ENCODE measurements at places on chromosomes 6 and 20.
A peak's percentile ranks its signal among the peaks of the same experiment; 100 is the strongest.

- DNase-seq, result no peak
Measured at GRCh38 chr20:22861990-22862389, 173.1 kb upstream of the SSTR4 start.

GRCh38 chr6:79544299-79544927 is 7.2 kb upstream of the LCA5 start:
- no peak for DNase-seq

DNA sequence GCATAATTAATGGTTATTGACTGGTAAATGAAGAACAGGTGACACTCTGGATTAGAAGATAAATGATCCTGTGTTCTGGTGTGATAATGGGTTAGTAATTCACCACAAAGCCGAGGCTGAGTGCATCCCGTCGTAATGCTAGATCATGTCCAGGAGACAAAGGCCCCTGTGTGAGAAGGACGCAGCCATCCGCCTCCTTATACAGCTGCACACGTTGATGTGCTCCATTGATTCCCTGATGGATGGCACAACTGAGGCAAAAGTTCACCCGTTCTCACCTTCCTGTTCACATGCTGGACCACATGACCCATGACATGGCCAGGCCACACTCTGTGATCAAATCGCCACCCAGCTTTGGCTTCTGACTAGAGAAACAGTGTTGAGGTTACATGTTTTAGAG is 136.1 kb downstream of the FOXC1 start:
- peak; percentile 58 for DNase-seq

GRCh38 chr20:34546751-34547181 is 11.8 kb upstream of the MAP1LC3A start:
- DNase-seq, result no peak

- no peak for DNase-seq
Measured at GRCh38 chr20:41830702-41831101, 212.5 kb upstream of the CHD6 start.

- no peak for DNase-seq
Measured at GRCh38 chr6:148021699-148022098, 320.9 kb upstream of the SASH1 start.

DNA sequence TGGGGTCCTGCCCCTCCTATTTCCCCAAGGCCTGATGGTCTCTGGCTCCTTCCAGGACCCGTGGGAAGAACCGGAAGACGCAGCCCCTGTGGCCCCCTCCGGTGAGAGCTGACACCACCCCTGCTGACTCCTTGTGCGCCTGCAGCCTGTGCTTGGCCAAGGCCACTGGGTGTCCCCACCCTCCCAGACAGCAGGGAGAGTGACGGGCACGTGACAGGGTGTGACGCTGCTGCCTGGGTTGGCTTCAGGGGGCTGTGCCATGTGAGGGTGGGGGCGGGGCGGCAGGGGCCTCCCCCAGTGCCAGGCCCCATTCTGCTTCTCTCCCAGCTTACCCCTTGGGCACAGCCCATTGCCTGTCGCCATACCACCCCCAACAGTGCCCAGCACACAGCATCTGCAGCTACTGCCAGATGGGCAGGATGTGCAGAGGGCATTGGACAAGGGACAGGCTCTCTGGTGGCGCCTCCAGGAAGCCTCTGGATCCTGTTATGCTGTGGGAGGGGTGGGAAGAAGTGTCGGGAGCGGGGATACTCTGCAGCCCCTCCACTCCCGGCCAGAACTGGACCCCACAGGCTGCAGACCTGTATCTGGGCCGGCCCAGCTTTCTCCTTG is 2.9 kb downstream of the BIRC7 start:
- no peak for DNase-seq

- no peak for DNase-seq
Measured at GRCh38 chr6:7100072-7100752, 7.5 kb upstream of the RREB1 start.

DNA sequence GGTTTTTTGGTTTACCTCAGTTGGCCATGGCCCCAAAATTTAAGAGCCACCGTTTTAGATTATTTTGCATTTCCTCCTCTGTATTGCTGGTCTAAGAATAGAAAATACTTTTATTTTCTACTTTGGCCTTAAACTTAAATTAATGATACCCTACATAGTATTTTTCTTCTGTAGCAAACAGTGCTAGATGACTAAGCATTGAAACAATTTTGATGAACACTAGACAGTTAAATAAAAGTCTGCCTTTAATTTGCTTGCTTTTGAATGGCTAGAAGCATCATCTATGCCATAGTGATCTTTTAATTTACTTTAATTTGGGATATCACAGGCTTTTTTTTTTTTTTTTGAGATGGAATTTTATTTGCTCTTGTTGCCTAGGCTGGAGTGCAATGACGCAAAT is 106.4 kb downstream of the CD109 start:
- DNase-seq, result no peak

- no peak for DNase-seq
Measured at GRCh38 chr20:61340157-61340556, 88.1 kb downstream of the CDH4 start.

GRCh38 chr6:71420693-71421328 is 132.2 kb downstream of the OGFRL1 start:
- peak; percentile 96 for DNase-seq

DNA sequence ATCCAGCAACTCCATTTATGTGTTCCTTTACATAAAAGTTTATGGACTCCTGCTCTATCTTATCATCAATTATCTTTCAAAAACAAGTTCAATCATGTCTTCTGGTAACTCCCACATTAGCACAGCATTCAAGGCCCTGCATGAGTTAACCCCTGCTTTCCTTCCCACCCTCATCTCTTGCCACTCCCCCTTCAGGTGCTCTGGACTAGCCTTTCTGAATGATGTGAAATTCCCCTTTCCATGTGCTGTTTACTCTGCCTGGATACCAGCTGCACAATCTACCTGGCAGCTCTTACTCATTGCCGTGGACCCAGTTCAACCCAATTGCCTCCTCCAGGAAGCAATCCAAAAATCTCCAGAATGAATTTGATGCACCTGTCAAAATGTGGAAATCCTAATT is 11.9 kb downstream of the ADGRF4 start:
- DNase-seq, result no peak

DNA sequence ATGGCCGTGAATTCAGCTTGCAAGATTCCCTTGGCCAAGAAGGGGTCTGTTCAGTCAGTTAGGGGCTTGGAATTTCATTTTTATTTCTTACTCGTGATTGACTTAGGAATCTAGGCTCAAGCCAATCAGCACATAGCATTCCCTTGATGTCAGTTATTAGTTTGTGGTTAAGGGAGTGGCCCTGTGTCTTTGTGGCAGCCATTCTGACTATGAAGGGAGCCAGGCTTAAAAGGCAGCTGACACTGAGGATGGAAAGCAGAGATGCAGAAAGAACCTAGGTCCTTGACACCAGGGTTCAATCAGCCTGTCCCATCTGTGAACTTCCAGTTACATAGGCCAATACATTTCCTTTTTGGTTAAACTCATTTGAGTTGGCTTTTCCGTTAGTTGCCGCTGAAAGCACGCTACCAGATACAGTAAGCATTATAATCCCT is 48.1 kb downstream of the MCUR1 start:
- no peak for DNase-seq

GRCh38 chr6:159521962-159522361 is 171.1 kb downstream of the SOD2 start:
- no peak for DNase-seq

DNA sequence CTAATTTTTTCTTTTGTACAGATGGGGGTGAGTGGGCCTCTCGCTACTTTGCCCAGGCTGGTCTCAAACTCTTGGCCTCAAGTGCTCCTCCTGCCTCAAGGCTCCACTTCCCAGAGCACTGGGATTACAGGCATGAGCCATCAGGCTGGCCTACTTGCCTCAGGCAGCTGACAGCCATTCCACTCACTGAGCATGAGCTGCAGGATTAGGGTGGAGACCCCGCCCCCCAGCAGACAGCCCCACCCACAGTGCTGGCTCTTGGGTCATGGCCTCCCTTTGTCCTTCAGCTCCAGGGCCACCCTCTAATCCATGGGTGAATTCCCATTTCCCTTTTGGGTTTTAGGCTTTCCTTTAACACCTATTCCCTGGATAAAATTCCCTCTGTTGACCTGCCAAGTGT is 82.1 kb downstream of the BFSP1 start:
- no peak for DNase-seq

GRCh38 chr6:24827162-24827561 is 28.4 kb upstream of the ARMH2 start:
- DNase-seq, result no peak

GRCh38 chr6:90720404-90720803 is 133.5 kb upstream of the MAP3K7 start:
- DNase-seq, result no peak

DNA sequence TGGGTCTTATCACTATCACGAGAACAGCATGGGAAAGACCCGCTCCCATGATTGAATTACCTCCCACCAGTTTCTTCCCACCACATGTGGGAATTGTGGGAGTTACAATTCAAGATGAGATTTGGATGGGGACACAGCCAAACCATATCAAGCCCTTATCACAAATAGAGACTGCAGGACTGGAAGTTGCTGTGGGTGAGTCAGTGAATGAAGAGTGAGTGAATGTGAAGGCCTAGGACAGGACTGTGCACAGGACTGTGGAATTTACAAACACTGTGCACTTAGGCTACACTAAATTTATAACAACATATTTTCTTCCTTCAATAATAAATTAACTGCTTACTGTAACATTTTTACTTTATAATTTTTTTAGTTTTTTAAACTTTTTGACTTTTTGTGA is 30.2 kb upstream of the BCAS1 start:
- DNase-seq, result no peak

DNA sequence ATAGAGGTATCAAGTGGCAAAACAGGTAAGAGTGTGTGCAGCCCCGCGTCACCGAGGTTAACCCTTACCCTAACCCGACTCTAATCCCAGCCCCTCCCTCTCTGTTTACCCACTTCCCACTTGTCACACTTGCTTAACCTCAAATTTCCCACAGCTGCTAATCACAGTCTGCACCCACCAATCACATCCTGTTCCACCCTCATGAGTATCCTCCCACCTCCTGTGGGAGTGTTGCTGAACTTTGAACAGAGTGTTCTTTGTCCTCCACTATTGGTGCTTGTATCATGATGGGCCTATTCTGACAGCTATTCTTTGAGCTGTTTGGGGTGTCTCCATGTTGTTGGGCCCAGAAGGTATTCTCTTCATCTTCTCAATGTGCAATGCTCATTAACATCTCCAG is 487.8 kb downstream of the PTPRT start:
- DNase-seq, result no peak

DNA sequence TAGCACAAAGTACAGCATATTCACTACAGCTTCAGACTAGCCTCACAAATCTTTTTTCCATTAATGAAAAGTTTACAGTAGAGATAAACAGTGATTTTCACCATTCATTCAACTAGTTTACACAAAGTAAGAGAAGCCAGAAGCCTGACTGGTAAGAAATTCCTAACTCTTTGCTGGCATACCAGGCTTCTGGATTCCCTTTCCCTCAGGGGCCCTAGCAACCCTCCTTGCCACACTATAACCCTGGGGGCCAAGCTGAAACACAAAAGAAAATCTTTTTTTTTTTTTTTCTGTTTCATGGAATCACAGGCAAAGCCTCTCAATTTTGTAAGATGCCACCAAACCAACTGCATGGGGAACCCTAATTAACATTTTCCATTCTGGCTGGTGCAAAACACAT is 28.9 kb upstream of the HMGN3 start:
- DNase-seq, result no peak

DNA sequence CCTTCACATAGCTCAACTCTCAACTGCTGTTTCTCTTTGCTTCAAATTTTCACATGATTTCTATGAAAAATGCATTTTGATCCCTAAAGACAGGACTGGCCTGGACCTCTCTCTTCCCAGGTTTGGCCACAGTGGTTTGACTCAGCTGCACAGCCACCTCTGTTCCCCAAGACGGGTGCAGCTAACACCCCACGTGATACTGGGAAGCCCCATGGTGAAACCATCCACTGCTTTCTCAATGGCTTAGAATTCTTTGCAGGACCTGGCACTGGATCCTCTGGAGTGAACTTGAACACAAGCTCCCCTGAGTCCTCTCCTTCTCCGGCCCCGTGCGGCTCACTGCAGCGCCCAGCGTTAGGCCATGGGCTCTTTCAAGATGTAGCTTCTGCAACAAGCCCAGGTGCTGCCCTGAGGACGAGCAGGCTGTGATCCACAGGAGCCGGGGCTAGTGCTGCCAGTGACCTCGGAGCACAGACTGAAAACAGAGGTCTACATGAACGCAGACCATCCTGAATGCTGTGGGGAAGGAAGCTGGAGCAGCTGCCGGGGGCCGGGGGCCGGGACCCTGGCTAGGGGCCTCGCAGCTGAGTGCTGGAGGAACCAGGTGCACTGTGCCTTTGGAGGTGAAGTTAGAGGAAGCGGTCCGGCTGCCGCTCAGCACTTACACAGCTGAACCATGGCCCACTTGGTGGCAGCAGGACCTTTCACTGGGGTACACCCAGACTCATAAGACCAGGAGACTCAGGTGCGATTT is 58.8 kb upstream of the MPC1 start:
- DNase-seq, result no peak

DNA sequence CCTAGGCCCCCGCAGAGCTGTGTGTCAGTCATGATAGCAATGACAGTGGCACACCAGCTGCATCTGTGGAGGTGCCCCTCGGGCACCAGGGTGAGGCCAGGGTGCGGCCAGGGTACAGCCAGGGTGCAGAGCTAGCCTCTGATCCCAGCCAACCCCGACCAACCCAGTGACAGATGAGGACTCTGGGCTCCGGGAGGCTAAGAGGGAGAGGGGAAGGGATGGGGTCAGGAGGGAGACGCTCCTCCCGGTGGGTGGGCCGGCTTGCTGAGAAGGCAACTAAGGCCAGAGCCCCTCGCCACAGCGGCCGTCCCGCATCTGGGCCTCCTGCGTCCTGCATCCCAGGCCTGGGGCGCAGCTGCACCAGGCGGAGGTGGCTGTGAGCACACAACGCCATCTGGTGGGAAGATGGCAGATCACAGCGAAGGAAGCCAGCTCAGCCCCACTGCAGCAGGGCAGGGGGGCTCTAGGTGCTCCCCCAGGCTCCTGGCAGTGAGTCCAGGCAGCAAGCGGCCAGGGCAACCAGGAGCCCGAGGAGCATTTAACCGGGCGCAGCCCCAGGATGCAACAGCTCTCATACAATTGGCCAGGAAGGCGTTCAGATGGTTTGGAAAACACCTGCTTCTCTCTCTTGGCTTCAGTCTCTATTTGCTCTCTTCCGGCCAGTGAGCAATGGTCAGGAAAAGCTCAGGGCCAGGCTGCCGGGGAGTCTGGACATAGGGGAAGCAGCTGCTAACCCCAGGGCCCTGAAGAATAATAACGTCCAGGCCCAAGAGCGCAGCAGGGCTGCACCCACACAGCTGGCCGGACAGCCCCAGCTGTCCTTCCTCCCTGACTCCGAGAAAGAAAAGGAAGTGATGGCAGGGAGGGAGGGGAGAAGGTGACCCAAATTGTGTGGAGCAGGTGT is 169.4 kb downstream of the TAF4 start:
- DNase-seq, result peak; percentile 41

DNA sequence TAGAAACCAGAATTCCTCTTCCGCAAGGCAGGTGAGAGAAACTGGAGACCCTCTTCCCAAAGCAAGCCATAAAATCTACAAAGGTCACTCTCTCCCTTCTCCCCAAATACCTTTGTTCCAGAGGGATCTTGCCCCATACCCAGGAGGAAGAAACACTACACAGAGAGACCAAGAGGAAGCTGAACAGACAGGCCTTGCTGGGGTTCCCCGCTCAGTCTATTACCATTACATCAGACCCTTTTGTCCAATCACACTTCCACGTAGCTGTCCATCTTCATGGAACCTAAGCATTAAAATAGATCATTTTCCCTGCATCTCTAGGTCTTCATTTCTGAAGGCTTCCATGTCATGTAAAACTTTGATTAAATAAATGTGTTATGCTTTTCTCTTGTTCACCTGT is 32.1 kb downstream of the METTL24 start:
- DNase-seq, result no peak

Data from right kidney (tissue), 9 donors.